ENCODE measurements at places on chromosomes 6 and 20.

- ATAC-seq = no peak
Observed at GRCh38 chr6:160041608-160042007, 72.7 kb downstream of the IGF2R start.

DNA sequence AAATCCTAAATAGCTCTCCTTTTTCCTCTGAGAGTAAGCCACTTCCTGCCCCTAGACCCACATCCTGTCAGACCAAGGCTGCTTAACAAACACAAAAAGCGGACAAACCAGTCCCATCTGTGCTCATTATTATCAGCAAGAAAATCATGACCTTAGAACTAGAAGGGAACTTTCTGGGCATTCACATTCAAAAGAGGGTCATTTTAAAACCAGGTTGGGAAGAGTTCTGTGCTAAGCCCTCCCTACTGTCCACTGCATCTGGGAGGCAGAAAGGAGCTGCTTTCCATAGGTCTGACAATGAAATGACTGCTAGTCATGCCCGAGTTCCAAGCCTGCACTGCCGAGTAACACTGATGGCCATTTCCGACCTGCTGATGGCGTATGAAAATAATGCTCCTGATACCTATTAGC lies 15.4 kb downstream of the EZR start:
- ATAC-seq = peak; percentile 88

GRCh38 chr6:26211963-26212362 lies 124.7 kb downstream of the HFE start:
- ATAC-seq = no peak

DNA sequence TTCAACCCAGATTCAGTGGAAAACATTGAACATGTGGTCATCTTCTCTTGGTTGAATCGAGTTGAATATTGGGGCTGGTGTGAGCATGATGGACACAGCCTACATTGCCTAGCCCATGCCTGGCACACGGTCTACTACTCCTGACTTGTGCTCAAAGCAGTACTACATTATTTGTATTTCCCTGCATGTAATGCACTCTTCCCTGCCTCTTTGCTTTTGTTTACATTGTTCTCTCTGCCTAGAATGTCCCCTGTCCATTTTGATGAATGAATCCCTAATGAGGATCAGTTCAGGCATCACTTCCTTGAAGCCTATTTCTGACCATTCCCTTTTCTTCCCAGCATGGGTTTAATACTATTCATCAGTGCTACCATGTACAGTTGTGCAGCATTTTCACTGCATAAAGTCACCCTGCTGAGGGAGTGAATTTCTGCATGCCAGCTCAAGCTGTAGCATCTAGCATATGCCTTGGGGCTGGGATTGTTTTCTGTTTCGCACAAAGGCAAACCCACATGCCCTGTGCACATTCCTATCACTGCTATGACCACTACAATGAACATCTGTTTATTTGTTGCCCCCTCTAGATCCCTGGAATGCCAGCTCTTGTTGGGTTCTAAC lies 75.3 kb upstream of the CCN6 start:
- ATAC-seq = no peak

- no peak for ATAC-seq
Observed at GRCh38 chr20:21373436-21373835, 23.9 kb downstream of the NKX2-4 start.

GRCh38 chr6:169074526-169074925 lies 179.1 kb downstream of the THBS2 start:
- ATAC-seq = no peak

- ATAC-seq = no peak
Observed at GRCh38 chr6:46998436-46999017, 43.6 kb downstream of the ADGRF1 start.

DNA sequence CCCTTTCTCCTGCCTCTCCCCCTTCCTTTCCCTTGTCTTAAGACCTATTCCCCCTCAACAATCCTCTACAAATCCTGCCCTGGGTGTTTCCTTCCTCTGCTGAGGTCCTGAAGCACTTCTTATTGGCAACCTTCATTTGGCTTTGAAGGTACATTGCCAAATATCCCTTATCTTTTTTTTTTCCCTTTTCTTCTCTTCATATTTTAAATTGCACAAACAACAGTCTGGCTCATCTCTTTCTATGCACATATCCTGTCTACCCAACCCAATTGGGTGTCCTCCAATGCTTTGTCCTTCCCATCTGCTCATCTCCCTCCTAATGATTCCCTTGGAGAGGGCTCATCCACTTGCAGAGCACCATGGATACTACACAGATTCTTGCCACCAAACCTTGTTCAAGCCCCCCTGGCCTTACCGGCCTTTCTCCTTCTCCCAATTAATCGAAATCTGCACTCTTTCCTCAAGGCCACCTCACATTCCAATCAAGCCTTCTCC lies 537.9 kb upstream of the JARID2 start:
- ATAC-seq = no peak

GRCh38 chr20:15625981-15626380 lies 947.3 kb downstream of the KIF16B start:
- no peak for ATAC-seq

- no peak for ATAC-seq
Observed at GRCh38 chr6:56005426-56005825, 130.0 kb upstream of the BMP5 start.

DNA sequence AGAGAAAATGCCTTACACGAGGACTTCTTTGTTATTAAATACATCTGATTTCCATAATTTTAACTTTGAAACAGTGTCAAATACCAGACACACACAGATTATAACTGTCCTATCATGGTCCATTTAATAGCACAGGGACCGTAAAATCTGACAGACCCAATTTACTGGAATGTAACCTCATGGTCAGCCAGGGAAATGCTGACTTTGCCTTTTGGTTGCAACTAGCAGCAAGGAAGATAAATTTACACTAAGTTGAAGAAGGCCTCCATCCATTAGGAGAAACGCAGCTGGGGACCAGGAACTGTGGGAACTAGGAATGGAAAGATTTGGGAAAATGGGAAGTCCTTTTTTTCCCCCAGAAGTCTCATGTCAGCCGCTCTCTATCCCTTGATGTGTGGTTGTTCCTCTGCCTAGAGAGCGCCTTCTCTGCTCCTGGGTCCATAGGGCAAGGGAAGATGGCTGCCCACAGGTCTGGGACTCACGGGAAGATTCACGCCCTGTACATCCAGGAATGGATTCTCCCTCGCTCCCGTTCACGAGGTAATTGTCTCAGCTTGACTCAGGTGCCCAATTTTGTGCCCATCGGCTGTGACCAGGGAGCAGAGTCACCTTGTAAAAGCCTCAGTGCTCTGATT lies 74.6 kb upstream of the L3MBTL3 start:
- ATAC-seq = no peak

GRCh38 chr6:40817369-40817768 lies 221.7 kb downstream of the UNC5CL start:
- ATAC-seq = no peak

- ATAC-seq = no peak
Observed at GRCh38 chr20:13401596-13401995, 180.5 kb downstream of the ISM1 start.

GRCh38 chr6:3407840-3408239 lies 49.0 kb downstream of the SLC22A23 start:
- no peak for ATAC-seq

GRCh38 chr20:15079594-15080340 lies 742.4 kb upstream of the FLRT3 start:
- ATAC-seq = peak; percentile 9

DNA sequence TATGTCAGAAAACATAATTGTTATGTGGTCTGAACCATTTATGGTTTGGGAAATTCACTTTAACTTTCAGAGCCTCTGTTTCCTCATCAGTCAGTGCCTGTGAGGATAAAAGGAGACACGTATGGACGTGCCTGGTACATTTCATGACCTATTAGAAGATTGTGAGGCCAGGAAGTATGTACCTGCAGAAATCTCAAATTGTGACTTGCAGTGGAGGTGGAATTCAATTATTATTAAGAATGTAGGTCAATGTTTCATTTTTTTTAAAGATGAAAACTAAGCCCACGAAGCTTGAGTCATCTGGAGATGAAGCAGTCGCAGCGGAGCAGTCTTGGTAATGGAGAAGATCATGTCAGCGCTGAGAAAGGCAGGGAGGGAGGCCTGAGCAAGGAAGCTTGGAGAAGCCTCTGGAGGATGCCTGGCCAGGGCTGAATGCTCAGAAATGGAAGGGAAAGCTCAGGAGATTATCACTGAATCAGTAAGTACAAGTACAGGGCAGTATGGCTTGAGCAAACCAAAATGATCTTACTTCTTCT lies 3.9 kb upstream of the DSE start:
- no peak for ATAC-seq

DNA sequence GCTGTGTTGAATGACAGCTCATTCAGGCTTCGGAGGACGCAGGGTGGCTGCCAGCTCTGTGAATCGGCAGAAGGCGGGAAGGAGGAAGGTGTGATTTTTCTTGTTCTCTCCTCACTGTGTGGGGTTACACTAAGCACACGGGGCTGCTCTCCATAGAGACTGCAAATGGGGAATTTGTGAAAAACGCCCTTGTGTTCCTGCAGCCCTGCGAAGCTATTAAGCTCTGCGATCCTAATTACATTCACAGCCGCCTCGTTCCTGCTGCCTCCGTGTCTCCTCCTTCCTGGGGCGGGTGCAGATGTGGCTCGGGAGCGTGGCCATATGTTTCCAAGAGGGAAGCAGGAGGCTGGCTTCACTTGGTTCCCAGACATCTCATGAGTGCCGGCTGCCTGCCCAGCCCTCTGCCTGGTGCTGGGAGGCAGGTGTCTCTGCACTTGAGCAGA lies 124.0 kb downstream of the TOX2 start:
- no peak for ATAC-seq

DNA sequence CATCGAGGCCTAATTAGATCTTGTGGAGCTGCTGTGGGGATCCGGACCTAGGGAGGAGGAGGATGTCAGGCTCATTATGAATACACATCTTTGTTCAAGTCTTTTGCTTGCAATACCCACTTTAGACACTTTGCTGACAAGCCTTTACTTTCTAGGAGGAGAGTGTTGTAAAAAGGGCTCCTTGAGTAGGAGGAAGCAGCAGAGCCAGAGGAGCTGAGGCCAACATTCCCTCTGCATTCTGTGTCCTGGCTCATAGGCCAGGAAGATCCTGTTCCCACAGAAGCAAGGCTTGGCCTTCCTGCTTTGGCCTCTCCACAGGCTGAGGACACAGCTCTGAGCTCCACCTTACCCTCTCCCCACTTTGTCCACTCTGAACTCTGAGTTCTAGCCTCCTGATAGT lies 67.1 kb downstream of the TPD52L1 start:
- no peak for ATAC-seq

- ATAC-seq = no peak
Observed at GRCh38 chr6:86706449-86706848, 230.9 kb upstream of the HTR1E start.

DNA sequence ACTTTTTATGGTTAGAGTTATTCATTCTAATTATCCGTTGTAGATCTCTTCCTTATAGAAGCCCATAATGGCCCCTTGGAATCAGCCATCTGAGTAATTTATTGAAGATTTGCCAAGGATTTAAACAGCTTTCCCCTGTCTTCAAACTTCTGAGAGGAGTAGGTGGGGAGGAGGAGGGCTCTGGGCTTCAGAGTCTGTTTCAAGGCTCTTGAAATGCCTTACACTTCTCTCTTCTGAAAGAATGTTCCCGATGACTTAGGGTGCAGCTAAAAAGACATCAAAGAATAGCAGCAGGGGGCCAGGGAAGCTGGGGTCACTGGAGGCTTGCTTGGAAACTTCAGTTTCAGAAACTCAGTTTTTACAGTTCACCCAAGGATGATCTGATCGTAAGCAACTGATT lies 165.3 kb downstream of the ZDHHC14 start:
- no peak for ATAC-seq

DNA sequence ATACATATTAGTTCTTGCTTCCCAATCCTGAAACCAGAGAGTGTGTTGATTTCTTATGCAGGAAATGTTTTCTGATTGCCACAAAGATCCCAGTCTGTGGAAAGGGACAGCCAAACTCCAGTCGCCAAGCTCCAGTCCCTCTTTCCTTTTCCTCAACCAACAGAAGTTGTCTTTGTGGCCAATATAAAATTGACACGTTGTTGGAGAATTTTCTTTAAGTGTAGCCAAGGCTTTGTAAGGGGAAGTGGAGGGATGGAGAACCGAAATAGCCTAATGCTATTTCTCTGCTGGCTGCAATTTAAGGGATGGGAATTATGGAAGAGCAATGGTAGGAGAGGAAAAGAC lies 5.4 kb downstream of the ADGRB3 start:
- no peak for ATAC-seq

- ATAC-seq = no peak
Observed at GRCh38 chr20:54345301-54345724, 130.1 kb upstream of the DOK5 start.

GRCh38 chr20:45470937-45471336 lies 1.4 kb downstream of the WFDC2 start:
- peak; percentile 14 for ATAC-seq

DNA sequence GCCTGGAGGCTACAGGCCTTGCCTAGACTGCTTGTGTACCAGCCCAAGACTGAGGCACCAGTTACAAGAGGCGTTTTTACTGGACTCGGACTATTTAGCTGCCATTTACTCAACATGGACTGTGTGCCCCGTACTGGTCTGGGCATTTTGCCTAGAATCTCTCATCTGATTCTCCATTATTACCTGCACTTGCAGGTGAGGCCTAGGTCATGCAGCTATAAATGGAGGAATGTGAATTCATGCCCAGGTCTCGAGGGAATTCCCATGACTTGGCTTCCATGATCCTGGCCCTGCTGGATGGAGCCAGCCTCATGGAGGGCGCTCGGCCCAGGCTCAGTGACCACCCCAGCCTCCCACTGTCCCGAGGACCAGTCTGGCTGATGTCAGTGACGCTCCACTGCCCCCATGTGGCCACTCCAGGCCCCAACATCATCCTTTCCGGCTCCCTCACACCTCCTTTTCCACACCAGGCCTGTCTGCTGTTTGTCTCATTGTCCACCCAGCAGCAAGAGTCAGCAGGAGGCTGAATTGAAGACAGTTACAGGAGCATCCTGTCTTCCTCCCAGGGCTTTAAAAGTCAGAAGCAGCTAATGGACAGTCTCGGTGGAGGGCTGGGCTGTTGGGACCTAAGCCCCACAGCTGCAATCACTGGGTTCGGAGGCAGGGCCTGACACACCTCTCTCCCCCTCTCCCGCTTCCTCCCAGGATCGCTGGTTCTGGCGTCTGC lies 8.7 kb downstream of the MMP24OS start:
- ATAC-seq = peak; percentile 61

GRCh38 chr20:58637466-58638213 lies 13.4 kb upstream of the STX16 start:
- ATAC-seq = no peak

GRCh38 chr6:113662688-113663333 lies 194.3 kb upstream of the MARCKS start:
- ATAC-seq = peak; percentile 84

DNA sequence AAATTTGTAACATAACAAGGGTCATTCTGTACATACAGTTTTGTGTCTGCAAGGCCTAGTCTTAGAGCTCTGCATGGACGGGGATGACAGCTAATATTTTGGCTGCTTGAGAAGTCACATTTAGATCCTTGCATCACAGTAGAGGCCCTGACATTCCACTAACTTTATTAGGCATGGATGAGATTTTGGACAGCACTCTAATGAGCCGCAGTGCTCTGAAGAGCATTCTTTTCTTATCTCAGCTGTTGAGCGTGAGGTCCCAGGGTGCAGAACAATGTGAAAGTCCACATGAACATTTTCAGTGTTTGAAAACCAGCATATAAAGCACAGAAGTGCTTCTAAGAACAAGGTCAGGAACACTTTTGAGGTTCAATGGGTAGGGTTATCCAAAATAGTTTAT lies 58.9 kb downstream of the IPCEF1 start:
- no peak for ATAC-seq

- no peak for ATAC-seq
Observed at GRCh38 chr6:117818449-117818848, 88.6 kb upstream of the SLC35F1 start.
